ENCODE measurements at places on chromosomes 1 and 21.

DNA sequence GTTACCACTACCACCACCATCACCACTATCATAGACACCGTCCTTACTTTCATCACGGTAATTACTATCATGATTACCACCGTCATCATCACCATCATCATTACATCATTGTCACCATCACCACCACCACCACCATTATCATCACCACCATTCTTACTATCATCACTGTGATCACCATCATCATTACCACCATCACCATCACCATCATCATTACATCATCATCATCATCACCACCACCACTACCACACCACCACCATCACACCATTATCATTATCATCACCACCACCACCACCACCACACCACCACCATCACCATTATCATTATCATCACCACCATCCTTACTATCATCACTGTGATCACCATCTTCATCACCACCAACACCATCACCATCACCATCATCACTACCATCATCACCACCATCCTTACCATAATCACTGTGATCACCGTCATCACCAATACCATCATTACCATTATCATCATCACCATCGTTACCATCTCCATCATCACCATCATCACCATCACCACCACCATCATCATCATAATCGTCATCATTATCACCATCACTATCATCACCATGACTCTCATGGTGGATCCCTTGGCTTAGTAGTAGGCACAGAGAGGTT, 244.4 kb upstream of the C1orf174 start:
- no peak for DNase-seq

DNA sequence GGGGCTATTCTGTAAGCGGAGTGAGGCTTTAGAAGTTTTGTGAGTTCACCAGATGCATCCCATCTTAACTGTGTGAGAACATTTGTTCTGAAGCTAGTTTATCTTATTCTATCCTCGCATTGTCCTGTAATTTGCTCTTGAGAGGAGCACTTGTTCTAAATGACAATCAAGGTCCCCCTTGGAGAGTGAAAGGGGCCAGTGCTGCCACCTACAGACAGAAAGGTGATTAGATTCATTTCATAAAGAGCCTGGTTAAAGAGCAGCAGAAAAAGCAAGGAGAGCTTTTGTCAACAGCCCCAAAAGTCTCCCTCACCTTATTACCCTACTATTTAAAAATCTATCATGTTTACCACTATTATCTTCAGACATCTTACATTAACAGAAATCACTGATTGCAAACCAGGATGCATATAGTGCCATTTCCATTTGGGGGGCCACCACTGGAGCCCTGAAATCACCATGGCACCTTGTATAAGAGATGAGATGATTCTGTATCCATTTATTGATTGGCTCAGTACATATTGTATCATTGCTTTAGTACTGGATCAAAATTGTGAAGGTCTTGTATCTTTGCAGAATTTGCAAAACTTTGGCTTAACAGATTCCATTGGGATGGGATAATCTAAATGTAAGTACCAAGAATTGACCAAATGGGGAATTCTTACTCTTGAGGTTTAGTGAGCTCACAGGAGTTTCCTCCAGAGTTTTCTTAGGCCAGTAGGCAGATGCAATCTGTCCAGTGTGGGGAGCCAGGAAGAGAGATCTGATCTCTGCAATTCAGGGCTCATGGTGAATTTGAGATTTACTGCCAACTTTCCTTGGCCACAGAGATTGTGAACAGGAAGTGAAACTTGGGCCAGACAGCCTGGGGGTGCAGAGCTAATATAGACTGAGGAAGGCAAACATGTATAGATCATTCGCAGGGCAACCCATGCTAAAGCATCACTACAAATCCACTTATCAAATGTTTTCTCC, 64.3 kb upstream of the TRABD2B start:
- peak; percentile 73 for DNase-seq

DNA sequence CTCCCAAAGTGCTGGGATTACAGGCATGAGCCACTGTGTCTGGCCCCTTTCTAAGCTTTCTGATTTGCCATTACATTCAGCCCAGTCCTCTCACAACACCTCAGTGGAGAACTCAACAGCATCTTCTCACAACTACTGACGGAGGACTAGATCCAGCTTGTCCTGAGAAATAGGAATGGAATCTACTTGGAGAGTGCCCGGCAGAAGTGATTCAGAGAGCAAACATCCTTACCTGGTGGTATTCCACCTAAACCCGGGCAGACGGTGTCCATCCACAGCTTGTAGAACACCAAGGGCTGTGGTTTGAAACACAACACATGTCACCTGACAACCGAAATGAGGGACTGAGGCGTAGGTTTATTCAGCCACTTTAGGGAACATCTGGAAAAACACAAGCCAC, 28.8 kb upstream of the CCSAP start:
- DNase-seq: no peak

DNA sequence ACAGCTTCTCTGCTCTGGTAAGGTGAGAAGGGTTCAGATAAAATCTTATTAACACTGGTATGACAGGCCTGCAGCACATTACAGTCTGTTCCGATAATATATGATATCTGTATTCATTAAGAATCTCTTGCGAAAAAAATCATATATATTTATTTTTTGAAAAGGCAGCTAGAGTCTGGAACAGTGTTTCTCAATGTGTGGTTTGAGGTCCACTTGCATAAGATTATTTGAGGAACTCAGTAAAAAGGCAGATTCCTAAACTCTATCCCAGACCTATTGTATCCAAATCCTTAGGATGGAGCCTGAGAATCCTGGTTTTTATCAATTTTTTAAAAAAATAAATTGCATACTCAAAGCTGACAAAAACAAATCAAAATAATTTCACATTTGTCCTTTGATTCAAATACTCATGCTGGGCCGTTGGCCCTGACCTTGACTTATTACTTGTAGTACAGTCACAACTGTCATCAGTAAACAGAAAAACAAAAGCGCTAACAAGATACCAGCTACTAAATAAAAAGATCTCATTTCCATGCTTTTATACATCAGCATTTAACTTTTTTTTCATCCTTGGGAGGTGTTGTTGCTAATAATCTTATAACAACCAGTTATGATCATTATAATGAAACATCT, 60.6 kb downstream of the RGS2 start:
- DNase-seq: no peak

DNA sequence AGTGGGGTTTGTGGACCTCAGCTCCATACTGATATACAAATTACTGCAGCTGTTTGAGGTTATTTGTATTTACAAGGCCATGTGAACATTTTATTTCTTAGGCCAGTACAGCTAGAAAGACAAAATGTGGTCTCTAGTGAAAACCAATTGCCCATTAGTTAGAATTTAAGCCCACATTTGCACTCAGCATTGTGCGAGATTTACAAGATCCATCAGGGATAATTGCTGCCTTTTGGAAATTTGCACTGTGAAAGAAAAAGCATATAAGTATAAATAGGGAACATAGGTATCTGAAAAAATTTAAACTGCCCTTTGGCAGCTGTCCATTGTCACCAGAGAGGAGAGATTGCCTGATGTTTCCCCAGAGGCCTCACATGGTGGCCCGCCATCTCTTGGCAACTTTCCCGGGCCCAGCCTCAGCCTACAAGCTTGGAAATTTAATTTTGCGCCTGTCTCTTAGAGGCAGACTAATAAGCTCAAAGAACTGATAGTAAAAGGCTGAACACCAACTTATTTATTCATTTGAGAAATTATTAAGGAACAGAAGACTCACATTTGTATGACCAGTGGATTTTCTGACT, 120.7 kb downstream of the MAP3K21 start:
- DNase-seq: no peak

DNA sequence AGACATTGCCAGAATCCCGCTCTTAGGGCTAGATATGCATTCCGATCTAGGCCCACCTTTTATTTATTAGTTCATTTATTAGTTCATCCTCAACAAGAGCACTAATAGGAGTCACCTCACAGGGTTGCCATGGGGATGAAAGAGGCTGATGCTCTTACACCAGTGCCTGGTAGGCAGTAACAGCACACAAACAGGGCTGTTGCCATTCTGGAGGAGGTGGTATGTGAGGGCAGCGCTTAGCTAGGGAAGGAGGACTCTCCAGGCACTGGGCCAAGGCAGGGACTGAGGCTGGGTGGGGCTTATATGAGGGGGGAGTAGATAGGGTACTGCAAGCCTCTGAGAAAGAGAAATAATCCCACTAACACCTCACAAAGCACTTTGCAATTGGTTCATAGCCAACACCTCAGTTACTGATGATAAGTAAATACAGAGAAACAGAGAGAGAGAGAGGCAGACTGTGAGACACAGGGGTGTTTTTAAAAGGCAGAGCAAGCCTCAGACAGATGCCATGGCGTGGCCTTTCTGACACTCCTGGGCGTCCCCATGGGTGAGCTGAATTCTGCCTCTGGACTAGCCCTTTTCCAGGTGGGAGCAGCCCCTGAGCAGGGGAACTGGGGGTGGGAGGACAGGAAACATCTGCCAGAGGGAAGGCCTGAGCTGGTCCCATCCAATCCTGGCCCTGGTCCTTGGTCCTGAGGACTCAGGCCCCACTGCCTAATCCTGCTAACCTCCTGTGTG, 5.9 kb downstream of the FCGR2A start:
- DNase-seq: no peak

DNA sequence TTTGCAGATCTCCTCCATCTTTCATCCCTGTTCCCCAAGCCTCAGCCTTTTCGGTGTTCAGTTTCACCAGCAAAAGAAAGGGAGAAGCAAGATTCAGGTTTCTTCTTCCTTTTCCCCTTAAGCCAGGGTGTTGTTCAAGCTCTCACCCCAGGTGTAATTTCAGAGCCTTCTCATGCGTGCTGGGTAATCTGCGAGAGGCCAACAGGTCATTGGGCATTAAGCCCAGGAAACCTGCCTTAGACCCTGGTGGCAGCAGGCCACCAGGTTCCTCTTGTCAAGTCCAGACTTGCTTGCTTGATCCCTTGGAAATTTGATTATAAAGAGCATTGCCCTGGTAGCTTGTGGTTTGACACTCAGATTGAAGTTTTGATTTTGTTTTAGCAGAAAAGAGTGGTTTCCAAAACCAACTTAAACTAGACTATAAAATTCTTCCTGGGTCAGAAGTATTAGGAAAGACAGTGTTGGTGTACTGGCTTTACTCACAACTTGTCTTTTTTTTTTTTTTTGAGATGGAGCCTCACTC, 6.9 kb downstream of the AKR1A1 start:
- DNase-seq: no peak

DNA sequence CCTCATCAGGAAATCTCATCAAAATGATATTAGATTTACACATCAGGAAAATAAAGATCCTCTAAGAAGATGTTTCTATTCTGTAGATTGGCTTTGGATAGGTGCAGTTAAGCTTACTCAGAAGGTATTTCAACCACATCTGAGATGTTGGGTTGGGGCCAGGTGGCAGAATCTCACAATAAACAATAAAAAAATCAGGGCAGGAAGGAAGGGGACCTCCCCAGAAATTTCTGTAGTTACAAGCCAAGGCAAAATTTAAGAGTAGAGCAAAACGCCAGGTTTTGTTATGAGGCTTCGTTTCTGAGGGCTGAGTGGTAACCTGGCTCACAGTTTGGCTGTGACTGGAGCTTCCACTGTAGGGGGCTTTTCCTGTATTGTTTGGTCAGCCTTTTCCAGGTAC, 84.8 kb downstream of the HUNK start:
- no peak for DNase-seq

- no peak for DNase-seq
These were observed 104.3 kb upstream of the KRTAP19-8 start for GRCh38 chr21:31142600-31142999.

DNA sequence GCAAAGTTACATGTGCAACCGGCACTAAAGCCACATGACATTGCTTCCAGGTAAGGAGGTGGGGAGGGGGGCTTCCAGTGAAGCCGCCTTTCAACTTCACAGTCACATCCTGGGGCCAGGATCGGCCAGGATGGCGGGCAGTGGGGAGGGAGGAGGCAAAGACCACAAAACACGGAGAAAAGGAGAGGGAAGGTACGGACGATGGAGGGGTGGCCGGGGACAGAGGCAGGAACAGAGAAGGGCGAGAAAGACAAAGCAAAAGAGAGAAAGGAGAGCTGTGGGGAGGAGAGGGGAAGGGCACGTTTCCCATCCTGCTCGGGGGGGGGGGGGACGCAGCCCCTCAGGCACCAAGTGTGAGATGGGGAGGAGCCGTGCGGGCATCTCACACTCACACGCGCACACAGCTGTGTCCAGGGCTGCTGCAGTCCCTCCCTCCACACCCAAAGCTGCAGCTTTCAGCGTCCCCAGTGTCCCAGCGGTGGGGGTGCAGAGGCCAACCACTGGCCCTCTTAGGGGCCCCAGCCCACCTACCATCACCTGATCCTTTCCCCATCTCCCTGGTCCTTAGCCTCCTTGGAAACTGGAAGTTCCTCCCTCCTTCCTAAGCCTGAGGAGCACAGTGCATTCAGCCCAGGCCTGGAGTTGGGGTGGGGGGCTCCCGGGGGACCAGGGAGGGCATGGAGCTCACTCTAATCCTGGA, 2.4 kb downstream of the SH2D5 start:
- no peak for DNase-seq

DNA sequence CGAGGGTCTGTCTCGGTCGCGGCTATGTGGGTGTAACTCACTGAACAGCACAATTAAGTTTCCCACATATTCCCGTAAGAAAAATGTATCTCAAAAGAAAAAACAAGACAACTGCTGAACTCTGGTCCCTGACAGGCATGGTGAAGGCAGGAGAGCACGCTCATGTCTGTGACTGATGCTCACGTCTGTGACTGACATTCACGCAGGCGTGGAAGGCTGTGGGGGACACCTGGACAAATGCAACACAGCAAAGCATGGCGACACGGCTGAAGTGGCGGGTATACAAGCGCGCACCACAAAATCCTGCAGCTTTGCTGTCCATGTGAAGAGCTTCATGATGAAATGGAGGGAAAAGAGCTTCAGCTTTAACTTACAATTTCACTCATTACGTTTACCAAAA, 6.0 kb downstream of the PTTG1IP start:
- DNase-seq: no peak

GRCh38 chr1:94552071-94552586, 10.6 kb upstream of the F3 start:
- no peak for DNase-seq

DNA sequence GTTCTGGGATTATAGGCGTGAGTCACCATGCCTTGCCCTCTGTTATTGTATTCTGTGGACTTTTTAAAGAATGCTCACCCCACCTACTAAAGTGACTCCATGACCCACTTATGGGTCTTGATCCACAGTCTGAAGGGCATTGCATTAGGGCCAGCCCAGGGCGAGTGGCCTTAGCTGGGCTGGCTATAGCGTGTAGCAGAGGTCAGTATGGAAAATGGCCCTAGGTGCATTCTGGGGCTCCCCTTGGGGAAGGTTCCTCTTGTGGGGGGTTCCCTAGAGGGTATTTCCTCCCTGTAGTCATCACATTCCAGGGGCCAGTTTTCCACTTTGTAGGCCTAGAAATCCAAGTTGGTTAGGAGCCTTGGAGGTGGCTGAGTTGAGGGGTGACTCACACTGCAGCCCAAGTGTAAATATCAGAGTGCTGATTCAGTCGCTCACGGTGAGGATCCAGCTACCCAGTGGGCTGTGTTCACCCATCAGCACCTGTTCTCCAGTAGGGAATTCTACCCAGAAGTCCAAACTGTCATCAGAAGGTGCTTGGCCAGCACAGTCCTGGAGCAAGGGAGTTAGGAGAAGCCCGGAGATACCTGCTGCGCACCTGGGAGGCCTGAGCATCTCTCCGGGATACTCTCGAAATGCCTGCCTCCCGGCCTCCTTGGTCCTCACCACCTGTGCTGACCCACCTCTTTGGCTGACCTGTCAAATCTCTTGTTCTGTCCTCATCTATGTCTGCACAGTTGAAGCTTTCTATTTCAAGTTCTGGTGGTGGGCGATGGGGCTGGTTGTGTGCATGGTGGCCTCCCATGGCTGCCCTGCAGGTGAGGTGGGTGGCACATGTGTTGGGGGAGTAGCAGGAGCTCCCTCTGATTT, 52.2 kb downstream of the NENF start:
- peak; percentile 57 for DNase-seq

GRCh38 chr1:12601700-12602658, 16.0 kb downstream of the DHRS3 start:
- peak; percentile 71 for DNase-seq
